ENCODE measurements at places on chromosomes 7 and 10. TPM values are rescaled to one million over a fixed set of nuclear protein-coding genes. Genes with fewer than 3 reads are reported as not detected.

FAM221A gene
- total RNA-seq, result not detected

HOXA7 gene
- total RNA-seq, result 7.4 TPM

ITPRID1 gene
- total RNA-seq, result not detected

FANK1 gene
- total RNA-seq, result 0.94 TPM

CCZ1 gene
- total RNA-seq, result 67.4 TPM

RTKN2 gene
- total RNA-seq, result 5.1 TPM

CPN1 gene
- not detected for total RNA-seq

PDE6C gene
- not detected for total RNA-seq

TFEC gene
- total RNA-seq, result not detected

ERVW-1 gene
- not detected for total RNA-seq

PARP12 gene
- total RNA-seq, result 12.3 TPM

DNA sequence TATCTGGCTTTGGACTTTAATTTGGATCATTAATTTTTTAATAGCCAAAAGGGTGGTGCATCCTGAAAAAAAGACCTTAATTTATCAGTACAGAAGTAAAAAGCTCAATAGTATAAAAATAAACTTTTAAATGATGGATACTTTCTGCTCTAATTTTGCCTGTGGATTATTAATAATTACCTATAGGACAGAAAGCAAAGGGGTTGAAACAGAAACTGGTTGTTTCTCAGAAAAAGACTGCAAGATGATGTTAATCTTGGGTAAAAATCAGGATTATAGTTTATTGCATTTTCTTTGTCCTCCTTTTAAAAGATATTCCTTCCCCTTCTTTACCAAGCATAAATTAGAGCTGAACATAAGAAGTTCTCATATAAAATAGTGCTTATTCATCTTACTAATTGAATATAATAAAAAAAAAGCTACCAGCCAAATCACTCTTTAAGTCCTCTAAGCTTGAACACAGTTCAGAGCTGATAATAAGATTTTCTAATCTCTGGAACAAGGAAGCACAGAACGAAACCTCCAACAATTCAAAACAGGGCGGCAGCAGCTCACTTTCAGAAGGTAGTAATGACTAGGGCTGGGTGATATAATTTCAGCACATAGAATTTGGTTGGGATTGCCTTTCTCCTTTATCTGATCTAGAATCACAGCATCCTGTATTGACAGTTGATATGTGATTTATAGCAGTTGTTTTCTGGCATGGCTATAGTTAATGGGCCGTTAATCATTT is 8.1 kb upstream of the GPR85 start:
- no peak for DNase-seq

GRCh38 chr7:68155676-68156075 is 1159.0 kb downstream of the TYW1 start:
- DNase-seq, result no peak

- no peak for DNase-seq
Measured at GRCh38 chr10:13998163-13998835, 332.4 kb downstream of the FRMD4A start.

GRCh38 chr7:123633553-123633952 is 22.1 kb upstream of the LMOD2 start:
- peak; percentile 53 for DNase-seq

- DNase-seq, result no peak
Measured at GRCh38 chr10:130218181-130218641, 82.0 kb downstream of the GLRX3 start.

GRCh38 chr7:53358269-53358668 is 322.8 kb downstream of the POM121L12 start:
- DNase-seq, result no peak

GRCh38 chr10:114266521-114266920 is 27.5 kb downstream of the VWA2 start:
- DNase-seq, result peak; percentile 37

GRCh38 chr10:117322260-117322659 is 53.0 kb downstream of the PDZD8 start:
- no peak for DNase-seq

- DNase-seq, result peak; percentile 78
Measured at GRCh38 chr7:78125884-78126283, 327.3 kb downstream of the PHTF2 start.

DNA sequence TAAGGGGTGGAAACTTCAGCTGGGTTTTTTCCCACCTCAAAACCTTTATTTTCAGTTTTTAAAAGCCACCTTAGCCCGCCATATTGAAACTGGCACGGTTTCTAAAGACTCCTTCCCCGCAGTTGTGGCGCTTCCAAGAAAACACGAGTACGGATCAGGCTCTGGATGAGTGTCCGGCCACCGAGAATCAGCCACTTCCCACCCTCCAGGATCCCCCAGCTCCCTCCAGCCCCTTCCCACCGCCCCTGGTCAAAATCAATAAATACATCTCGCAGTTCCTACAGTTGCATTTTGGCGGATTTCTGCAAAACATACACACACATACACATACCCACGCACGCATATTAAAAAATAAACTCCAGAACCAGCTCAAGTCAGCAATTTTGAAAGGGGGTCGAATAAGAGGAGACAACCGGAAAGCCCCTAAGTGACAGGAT is 1.1 kb downstream of the SFMBT2 start:
- no peak for DNase-seq

DNA sequence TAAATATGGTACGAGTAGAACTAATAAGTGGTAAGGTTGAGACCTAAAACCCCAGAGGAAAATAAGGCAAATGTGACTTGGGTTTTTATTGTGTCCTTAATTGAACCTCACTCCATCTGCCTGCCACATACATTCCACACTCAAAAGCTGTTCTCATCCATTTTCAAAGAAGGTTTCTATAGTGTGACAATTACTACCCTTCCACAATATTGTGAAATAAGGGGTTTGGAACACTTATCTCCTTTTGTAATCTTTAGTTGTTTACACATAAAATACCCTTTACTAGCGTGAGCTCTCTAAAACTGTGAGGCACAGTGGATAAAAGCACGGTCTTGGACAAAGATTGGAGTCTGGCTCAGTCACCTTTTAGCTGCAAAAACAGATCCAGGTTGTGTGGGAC is 166.6 kb downstream of the THSD7A start:
- DNase-seq, result no peak

DNA sequence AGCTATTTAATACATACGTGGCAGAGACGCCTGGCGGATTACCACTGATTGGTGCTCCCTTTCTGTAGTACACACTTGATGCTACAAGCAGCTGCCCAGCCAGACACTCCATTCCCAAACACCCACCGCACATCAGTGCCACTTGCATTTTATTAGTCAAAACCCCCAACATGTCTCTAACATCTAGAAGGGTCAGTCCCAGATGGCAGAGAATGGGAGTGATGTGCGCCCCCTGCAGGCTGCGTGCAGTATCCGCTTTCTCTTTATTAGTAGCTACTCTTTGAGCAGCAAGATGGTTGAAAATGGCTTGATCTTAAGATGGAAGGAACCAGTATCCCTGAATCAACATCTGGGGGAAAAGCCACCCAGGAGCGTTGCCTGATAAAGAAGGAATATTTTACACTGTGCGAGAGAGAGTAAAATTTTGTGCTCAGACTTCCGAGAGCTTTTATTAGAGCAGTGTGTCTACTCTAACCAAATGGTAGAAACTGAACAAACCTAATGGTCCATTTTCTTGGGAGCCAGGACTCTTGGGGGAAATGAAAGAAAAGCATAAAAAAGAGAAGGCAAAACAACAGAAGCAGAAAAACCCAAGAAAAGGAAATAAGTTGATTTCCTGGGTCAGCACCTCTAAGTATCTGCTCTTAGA is 78.3 kb downstream of the ST8SIA6 start:
- DNase-seq, result no peak

GRCh38 chr7:69622014-69622835 is 23.9 kb downstream of the AUTS2 start:
- DNase-seq, result no peak

GRCh38 chr7:157584420-157584819 is 247.6 kb downstream of the DNAJB6 start:
- no peak for DNase-seq

DNA sequence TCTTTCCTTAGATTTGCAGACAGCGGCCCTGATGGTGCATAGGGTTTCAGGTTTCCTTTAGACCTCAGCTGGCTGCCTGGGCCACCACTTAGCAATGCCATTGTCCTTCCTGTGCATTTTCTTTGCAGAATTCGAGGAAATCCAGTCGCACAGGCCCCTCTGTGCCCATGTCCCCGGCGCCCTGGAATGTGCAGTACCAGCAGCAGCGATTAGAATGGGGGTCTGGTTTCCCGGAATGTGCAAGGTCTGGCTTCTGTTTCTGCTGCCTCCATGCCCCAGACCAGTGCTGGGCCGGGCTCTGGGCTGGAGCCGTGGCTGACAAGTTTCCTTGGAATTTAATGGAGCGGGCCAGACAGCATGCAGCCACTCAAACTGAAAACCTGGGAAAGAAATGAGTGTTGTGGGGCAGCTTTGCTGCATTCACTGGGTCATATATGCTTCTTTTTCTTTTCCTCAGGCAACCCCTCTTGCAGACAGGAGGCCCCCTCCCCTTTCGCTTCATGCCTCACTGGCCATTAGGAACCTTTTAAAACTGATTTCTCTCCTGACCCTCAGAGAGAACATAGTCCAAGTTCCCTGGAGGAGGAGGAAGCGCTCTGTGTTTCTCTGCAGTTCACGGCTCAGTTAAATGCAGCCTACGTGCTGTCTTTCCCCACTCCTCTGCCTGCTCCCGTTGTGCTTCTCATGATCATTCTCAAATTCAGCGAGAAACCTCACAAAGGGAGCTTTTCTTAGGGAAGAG is 14.4 kb downstream of the HTRA1 start:
- no peak for DNase-seq

- no peak for DNase-seq
Measured at GRCh38 chr10:51255381-51255780, 181.1 kb downstream of the PRKG1 start.

DNA sequence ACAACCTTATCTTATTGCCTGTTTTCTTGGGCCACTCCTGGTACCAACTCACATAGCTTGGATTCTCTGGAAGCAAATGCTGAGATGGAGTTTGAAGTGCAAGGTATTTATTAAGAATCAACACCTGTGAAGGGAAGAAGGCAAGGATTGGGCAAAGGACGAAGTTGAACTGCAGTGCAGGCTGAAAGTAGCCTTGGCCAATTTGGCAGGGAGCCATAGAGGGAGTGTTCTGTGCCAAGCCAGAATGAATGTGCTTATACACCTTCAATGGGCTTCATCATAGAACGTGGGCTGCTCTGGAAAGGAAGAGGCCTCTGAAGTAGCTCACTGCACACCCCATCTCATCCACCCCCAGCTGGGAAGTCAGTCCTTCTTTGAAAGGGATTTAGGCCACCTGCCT is 79.8 kb upstream of the IFRD1 start:
- no peak for DNase-seq

GRCh38 chr10:113060201-113061053 is 110.4 kb downstream of the TCF7L2 start:
- DNase-seq, result no peak

- DNase-seq, result peak; percentile 17
Measured at GRCh38 chr7:71868797-71869196, 543.3 kb downstream of the CALN1 start.

- DNase-seq, result peak; percentile 16
Measured at GRCh38 chr10:22230158-22230833, 12.5 kb upstream of the EBLN1 start.

DNA sequence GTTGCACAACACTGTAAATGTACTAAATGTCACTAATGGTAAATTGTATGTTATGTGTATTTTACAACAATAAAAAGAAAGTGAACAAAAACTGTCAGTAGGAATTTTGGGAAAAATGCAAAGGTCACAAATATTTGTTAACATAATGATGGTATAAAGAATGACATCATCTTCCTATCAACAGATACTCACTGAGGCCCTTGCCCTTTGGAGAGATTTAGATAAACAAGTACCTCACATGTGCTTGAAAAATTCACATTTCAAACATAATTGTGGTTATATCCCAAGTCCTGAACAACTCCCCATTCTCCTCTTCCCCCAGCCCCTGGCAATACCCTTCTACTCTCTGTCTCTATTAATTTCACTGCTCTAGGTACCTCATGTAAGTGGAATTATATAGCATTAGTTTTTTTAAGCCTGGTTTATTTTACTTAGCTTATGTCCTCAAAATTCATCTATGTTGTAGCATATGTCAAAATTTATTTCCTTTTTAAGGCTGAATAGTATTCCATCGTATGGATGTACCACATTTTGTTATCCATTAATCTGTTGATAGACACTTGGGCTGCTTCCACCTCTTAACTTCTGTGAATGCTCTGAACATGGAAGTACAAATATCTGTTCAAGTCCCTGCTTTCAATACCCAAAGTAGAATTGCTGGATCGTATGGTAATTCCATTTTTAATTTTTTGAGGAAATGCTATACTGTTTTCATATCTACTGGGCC is 90.5 kb downstream of the WIPF3 start:
- no peak for DNase-seq

DNA sequence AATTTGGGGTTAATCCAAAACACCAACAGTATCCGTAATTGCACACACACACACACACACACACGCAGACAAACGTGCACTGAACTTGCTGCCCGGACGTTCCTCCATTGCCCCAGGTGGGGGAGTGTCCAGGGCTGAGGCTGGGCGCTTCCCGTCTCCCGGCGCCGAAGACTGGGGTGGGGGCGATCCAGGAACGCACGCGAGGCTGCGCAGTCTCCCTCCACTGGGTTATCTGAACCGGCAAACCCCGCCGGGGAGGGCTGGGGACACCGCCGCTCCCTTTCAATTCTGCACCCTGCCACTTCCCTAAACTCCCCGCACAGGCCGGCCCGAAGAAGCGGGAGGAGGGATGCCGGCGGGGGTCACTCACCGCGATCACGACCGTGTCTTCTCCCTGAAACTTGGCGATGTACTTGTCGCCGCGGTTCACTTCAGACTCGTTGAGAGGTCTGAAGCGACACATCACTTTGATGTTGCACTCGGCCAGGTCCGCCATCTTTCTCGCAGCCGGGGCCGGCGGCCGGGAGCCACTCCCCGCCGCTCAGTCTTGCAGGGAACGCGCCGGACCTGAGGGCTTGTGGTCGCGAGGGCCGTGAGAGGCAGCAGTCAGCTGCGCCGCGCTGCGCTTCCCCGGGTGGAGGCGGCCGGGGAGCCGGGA is 618 bp downstream of the KIF5B start:
- DNase-seq, result peak; percentile 49

DNA sequence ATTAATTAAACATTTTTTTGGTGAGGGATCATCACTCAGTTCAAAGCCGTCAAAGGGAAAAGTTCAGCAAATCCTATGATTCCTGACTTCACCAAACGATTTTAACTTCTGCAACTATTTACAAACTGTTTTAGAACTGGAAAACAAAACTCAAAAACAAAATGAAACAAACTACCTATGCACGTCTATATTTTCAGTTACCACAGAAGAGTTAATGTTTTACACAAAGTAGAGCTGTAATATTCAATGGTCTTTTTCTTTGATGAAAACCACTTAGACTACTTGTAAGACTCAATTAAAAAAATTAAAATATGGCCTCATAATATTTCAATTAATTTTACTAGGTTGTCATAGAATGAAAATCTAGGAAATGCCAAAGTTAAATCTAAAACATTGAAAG is 131.5 kb downstream of the ATE1 start:
- no peak for DNase-seq

GRCh38 chr10:118592675-118593330 is 2.6 kb downstream of the PRLHR start:
- DNase-seq, result no peak

GRCh38 chr10:110897184-110897583 is 21.8 kb downstream of the BBIP1 start:
- no peak for DNase-seq

- no peak for DNase-seq
Measured at GRCh38 chr10:7855205-7855604, 36.9 kb downstream of the TAF3 start.

GRCh38 chr7:112076324-112076723 is 129.9 kb downstream of the DOCK4 start:
- no peak for DNase-seq

Measured in HFFc6 (cell line).